MCF 10A (cell line): ENCODE measurements at places on chromosomes 6 and 20. TPM values are rescaled to one million over a fixed set of nuclear protein-coding genes. Genes with fewer than 3 reads are reported as not detected.

The ZNF165 gene
- total RNA-seq = 7.1 and 10.8 TPM in 2 replicates

The APCDD1L gene
- 0.12 and 0.86 TPM in 2 replicates for total RNA-seq

The UNC93A gene
- total RNA-seq = not detected in 2 replicates

GRCh38 chr6:1337791-1338190 lies 25.9 kb downstream of the FOXQ1 start:
- H3K4me3 ChIP-seq = no peak overlapping the region
- no peaks in the 10 kb centered on the region for H3K27me3 ChIP-seq
- H3K36me3 ChIP-seq = no peaks in the 10 kb centered on the region
- H3K27ac ChIP-seq = no peak overlapping the region

- no peak overlapping the region for H3K27ac ChIP-seq
- DNase-seq = no peak
- H3K4me1 ChIP-seq = peaks cover 6% of the 10 kb centered on the region
- no peaks in the 10 kb centered on the region for H3K27me3 ChIP-seq
Measured at GRCh38 chr6:165266621-165267020, 42.8 kb downstream of the C6orf118 start.

DNA sequence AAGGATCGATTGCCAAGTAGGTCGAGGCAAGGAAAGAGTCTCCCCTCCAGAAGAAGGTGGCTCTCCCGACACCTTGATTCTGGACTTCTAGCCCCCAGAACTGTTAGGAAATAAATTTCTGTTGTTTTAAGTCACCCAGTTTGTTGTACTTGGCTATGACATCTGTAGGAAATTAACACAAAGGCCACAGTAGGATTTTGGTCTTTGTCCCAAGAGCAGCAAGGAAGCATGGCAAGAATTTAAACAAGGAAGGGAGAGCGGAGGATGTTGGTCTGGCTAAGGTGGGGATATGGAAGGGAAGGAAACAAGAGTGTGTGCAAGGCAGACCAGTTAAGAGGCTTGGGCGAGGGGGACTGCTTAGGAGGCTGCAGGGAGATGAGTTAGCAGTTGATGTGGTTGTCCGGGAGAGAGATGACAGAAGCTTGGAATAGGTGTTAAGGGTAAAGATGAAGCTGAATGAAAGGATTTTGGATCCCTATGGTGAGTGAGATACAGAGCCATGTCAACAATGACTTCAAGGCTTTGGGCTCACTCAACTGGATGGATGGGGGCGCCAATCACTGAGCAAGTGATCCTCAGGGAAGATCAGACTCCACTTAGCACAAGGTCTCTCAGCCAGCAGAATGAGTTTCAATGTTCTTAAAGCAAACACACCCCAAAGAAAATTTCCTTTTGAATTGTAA lies 140.5 kb upstream of the ZNF217 start:
- no peak for DNase-seq
- H3K27ac ChIP-seq = no peak overlapping the region
- H3K4me3 ChIP-seq = no peak overlapping the region
- no peaks in the 10 kb centered on the region for H3K27me3 ChIP-seq
- H3K4me1 ChIP-seq = peaks cover 32% of the 10 kb centered on the region
